EH (cell line): ENCODE measurements at places on chromosomes 12 and 14.

GRCh38 chr12:119202544-119202943 is 23.8 kb downstream of the HSPB8 start:
- no peak for DNase-seq

DNA sequence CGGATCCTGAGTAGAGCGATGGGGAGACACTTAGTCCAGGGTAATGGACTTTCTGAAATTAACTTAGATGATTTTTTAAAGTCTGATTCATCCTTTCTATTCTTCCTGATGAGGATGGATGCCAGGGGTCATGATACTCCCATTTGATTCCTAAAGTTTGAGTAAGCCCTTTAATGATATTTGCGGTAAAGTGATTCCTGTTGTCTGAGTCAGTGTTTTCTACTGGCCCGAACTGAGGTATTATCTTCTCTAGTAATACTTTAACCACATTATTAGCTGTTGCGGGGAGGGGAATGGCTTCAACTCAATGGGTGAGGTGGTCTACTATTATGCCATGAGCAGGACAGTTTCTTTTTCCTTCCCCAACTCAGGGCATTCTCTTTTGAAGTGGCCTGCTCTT is 111.6 kb downstream of the RIN3 start:
- DNase-seq: peak; percentile 98

GRCh38 chr12:49983892-49984291 is 11.1 kb downstream of the AQP6 start:
- DNase-seq: peak; percentile 91

DNA sequence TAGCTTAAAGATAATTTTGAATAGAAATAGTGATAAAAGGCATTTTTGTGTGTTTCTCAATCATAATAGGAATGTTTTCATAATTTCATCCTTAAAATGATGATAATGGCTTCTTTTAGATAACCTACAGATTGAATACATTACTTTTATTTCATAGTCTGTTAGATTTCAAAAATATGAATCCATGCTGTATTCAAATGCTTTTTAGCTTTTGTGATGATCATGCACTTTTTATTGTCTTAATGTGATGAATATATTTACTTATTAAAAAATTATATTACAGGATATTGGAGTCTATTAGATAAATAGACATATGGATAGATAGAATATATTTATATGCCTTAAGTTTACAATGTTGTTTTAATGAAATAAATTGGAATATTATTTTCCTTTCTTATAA is 886.8 kb upstream of the NOVA1 start:
- DNase-seq: no peak

DNA sequence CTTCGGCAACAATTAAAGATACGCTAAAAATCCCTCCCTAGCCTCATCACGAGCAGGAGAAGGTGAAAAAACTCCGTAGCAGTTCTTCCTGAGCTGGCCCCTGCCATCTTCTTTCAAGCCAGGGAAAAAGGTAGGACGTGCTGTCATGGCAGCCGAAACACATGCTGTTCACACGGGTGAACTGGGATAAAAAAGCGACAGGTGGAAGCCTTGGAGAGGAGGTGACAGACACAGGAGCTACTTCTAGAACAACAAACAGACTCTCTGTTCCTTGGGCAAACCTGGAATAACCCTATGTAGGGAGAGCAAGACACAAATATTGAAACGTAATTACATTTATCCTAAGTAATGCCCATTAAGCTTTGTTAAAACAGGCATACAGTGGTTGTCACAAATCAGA is 81.3 kb downstream of the KCNK10 start:
- DNase-seq: no peak
